ENCODE measurements at places on chromosomes 1 and 21. TPM values are rescaled to one million over a fixed set of nuclear protein-coding genes. Genes with fewer than 3 reads are reported as not detected.

Gene PGLYRP4
- not detected for total RNA-seq

Gene UBE2J2
- 56.3 TPM for total RNA-seq

Gene SPATA17
- 0.25 TPM for total RNA-seq

Gene UTS2
- total RNA-seq: not detected

DNA sequence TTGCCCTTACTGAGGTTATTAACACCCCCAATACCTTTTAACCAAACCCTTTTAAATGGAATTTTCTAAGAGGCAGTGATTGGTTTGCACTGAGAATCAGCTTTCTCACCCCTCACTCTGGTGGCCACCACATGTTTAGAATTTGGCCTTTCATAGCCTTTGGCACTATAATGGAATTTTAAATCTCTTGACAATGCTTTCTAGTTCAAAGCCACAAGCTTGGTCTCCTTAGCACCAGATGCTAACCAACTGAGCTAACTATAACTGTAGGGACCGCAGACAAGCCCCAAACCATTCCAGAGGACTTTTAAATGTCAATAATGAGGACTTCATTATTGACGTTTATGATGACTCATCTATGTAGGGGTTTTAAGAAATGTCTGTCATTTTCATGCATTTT, 238.7 kb upstream of the SNX7 start:
- no peak for DNase-seq

GRCh38 chr1:15953791-15954241, 22.1 kb downstream of the ZBTB17 start:
- DNase-seq: no peak

DNA sequence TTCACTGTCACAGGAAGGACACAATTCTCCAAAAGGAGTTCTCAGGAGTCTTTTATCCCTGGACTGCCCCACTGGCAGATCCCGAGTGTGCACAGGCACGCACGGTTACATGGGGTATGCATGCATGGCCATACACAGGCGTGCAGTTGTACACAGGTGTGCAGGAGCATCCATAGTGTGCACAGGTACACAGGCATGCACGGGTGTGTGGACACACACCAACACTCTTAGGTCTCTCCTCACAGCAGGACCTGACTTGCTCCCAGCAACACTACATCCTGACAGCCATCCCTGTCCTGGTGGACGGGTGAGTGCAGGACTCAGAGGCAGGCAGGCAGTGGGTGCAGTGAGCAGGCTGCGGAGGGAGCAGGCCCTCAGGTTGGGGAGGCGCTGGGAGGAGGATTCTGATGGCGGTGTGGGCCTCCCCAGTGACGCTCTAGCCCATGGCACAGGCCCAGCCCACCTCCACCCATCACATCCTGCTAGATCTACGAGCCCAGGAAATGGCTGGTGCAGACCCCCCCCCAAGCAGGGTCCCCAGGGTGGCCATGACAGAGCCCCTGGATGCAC, 28.4 kb downstream of the SLC19A1 start:
- DNase-seq: no peak

Data from left colon (tissue), 2 donors.